Suppressor macrophage treated with lipopolysaccharide for 1 hour (primary cell): ENCODE measurements at places on chromosomes 4 and X.

GRCh38 chrX:23610495-23610894 is 56.8 kb upstream of the PRDX4 start:
- DNase-seq: no peak

DNA sequence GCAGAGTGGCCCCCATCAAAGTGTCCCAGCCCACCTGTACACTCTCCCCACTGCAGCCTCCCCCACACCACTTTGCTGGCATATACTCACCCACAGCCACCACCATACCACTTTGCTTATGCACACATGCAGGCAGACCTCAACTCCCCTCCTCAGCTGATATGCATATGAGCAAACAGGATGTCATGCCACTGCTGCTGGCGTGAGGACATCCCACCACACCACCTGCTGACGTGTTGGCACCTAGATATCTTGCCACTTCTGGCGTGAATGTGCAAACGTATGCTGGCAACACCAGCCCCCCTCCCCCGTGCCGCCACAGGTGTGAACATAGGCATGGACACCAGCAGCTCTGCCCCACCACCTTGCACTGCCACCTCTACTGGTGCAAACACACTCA is 22.4 kb upstream of the MAGEA8 start:
- no peak for DNase-seq

DNA sequence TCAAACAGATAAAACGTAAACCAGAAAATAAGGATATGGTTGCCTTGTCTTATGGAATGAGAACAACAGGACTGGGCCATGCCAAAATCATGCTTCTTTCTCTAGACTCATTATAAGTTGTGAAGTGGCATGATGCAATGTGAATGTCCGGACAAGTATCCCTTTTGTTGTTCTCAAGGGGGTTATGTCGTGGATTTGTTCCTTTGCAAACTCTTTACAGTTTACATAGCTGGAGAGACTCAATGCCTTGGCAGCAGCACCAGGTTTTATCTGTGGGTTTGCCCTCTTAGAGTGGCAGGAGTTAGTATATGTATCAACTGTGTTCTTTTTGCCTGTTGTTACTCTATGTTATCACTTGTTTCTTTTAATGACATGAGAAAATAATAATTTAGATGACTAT is 41.4 kb downstream of the SPRY1 start:
- no peak for DNase-seq

GRCh38 chr4:3263876-3264193 is 14.9 kb downstream of the MSANTD1 start:
- no peak for DNase-seq

GRCh38 chr4:20428436-20429160 is 176.9 kb downstream of the SLIT2 start:
- DNase-seq: peak; percentile 24

GRCh38 chrX:139691493-139691842 is 16.5 kb downstream of the MCF2 start:
- DNase-seq: no peak

- DNase-seq: no peak
Measured at GRCh38 chr4:124449881-124450280, 262.7 kb downstream of the ANKRD50 start.

DNA sequence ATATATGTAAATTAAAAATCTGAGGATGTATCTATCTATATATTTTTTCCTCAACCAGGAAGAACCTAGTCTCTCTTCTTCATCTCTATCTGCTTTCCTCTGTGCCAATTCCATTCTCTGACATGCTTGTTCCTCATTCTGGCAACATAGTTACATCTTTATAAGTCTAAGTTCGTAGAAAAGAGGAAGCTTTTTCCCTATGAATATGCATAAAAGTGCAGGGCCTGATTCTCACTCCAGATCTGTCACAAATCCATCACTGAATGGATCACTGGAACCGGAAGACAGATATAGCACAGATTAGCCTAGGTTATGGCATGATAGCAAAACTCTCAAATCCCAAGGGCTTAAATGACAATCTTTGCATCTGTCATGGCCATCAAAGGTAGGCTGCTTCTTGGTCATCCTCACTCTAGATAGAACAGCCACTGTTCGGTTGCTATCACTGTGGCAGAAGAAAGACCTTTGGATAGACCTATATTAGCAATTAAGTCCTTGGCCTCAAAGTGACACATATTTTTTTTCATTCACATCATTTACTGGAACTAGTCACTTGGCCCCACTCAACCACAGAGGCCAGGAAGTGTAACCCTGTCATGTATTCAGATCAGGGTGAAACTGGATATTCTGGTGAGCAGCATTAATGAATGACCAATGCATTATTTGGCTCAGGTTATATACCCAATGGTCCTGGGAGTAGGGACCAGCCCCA is 22.2 kb downstream of the DTHD1 start:
- DNase-seq: peak; percentile 85

- no peak for DNase-seq
Measured at GRCh38 chrX:81367291-81367690, 165.4 kb downstream of the SH3BGRL start.

DNA sequence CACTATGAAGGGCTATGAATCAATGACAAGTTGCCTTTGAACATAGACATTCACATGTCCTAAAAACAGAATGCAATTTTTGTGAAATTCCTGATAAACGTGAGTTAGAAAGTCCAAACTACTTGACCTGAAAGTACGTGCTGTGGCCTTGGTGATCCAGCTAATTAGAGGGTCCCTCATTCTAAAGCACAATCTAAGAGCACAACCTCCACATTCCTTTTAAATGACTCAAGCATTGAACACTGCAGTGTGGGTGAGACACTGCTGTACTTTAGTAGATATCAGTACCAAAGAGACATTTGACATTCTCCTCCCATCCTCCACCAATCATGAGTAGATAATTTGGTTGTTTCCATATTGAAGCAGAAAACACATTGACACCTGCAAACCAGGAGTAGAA is 73.5 kb downstream of the FAM47B start:
- DNase-seq: no peak
